ENCODE measurements at places on chromosomes 4 and X.
A peak's percentile ranks its signal among the peaks of the same experiment; 100 is the strongest.

DNA sequence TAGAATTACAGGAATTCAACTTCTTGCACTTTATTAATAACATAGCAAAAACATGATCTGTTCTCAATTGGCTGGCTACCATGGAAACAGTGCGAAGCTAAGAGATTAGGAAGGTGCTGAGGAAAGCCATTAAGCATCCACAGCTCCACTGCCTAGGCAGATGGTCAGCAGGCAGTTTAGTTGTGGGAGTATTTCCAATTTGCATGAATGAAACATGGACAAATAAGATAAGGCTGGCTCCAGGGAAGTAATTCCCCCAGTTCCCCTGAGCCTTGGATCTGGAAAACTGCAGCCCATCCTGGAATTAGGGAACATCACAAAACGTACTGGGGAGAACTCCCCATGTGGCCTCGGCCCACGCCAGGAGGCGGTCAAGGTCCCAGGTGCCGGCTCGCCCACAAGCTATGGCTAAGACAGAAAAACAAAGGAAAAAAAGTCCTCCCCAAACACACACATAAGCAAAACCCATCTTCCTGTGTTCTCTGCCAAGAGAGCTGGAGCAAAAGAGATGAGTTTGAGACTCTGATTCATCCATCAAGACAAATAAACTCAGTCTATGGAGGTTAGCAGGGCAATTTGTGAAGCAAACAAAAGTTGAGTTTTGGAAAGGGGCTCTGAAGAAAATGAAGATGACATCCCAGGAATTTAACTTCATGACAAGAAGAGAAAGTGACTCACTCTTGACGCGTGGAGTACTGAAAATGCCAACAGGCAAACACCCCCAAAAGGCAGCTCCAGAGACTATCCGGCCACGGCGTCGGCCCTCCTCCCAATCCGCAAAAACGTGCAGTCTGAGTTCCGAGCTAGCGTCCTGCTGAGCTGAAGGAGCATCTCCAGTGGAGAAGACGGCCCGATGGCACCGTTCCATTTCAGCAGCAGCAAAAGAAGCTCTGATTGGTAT lies 45.1 kb downstream of the IGFBP7 start:
- DNase-seq, result no peak

DNA sequence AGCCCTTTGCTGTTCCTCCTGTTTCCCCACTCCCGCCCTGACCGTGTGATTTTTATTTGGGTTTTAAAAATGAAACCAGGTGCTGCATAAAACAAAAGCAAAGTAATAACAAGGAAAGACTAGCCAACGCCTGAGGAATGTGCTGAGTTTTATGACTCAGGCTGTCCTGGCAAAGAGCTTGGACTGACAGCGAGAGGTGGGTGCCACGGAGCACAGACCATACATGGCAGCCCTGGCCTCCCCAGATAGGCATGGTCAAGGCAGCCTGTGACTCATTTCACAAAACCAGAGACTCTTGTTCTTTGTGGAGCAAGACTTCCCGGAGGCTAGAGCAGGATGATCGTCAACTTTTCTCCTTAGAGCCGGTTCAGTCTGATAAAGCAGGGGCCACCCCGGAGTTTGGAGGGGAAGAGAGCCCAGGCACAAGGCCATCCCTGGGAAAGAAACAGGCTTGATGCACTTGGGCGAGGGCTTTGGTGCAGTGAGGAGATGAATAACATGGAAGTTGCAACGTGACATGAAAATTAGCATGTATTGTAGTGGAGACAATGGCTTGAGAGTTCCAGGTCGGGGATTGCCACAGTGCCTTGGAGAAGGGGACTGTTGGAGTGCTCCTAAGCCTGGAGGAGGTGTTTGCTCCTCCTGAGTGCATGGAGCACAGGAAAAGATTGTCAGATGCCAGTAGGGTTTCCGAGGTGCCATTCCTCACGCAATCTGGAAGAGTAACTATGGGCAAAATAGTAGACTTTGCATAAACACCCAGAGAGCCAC lies 54.8 kb downstream of the C4orf51 start:
- no peak for DNase-seq

DNA sequence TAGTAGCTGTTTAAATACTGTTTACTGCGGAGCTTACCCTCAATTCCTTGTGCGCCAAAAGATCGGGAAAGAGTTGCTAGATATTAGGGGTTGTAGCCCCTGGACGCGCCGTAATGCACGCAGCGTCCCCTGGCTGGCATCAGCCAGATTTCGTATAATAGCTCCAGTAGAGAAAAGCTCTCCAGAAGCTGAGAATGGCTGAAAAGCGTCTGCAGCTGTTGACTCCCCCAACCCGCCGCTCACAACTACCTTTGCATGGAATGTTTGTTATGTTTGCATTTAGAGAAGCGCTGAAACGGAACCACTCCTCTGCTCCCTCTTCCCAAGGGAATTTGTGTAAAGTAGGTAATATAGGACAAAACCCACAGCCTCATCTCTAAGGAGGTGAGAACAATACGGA lies 3.7 kb downstream of the DOCK11 start:
- no peak for DNase-seq

- no peak for DNase-seq
These were observed 371.9 kb upstream of the NWD2 start for GRCh38 chr4:36872679-36873078.

GRCh38 chrX:153971450-153972367 lies at the start of gene HCFC1:
TSS of gene HCFC1 (minus strand) at chrX:153971818. CDS start at chrX:153970840, 978 bp downstream.
- peak; percentile 89 for DNase-seq

- peak; percentile 55 for DNase-seq
These were observed 48.6 kb upstream of the AP1S2 start for GRCh38 chrX:15903186-15903681.

DNA sequence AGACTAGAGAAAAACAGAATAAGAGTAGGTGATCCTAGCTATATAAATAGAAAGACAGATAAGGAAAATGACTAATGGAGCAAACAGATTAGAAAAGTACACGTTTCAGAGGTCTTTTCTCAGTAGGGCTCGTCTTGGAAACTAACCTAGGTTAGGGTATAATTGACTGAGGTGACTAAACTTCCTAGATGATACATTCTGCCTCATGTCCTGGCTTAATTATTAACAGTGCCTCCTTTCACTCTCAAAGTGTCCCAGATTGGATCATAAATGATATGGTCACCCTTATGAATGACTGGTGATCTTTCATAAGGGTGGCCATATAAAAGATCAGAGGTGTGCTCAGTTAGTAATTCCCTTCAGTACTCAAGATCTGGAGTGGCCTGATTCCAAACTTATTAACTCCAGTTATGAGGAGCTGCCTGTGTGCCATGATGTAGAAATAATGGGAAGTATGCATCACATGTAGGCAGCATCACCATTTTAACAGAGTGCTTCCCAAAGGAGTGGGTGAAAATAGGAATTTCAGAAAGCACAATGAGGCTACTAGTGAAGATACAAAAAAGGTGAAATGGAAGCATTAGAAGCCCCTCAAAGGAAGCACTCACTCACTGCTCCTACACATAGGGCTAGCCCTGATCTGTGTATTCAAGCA lies 14.7 kb upstream of the GRIA3 start:
- no peak for DNase-seq

DNA sequence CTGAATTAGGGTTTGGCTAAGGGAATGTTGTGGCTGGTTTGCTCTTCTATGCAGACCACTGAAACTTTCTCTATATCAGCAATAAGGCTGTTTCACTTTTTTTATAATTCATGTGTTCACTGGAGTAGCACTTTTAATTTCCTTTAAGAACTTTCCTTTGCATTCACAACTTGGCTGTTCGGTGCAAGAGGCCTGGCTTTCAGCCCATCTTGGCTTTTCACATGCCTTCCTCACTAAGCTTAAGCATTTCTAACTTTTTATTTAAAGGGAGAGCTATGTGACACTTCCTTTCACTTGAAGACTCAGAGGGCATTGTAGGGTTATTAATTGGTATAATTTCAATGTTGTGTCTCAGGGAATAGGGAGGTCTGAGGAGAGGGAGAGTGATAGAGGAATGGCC lies 142.3 kb downstream of the SHROOM4 start:
- no peak for DNase-seq

DNA sequence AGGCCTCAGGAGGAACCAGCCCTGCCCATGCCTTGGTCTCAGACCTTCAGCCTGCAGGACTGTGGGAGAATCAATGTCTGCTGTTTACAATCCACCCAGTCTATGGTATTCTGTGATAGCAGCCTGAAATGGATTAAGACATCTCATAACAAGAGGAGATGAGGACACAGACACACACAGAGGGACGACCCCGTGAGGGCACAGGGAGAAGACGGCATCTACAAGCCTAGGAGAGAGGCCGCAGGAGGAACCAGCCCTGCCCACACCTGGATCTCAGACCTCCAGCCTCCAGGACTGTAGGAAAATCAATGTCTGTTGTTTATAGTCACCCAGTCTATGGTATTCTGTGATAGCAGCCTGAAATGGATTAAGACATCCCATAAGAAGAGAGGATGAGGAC lies 3.3 kb downstream of the SLC25A6 start:
- no peak for DNase-seq

- DNase-seq, result no peak
These were observed 29.6 kb downstream of the SLC16A2 start for GRCh38 chrX:74450803-74451449.

GRCh38 chr4:141133999-141134995 lies 1.0 kb upstream of the RNF150 start:
- no peak for DNase-seq

DNA sequence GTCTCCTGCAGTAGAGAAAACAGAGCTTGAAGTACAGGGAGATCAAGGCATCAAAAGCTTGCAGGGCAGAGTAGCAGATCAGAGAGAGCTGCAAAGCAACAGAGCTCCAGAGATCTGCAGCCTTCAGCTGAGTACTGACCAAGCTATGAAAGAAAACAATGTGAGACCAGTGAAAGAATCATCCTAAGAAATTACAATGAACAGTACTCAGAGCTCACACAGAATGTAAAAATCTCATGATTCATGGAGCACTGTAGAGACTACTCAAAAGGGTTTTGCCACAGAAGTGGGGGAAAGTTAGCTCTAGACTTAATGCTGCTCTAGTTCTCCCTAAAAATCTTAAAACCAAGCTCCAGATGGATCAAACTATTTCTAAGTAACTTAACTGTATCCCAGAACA lies 80.0 kb upstream of the MAB21L2 start:
- no peak for DNase-seq

- no peak for DNase-seq
These were observed 337.0 kb upstream of the MAGEB16 start for GRCh38 chrX:35461164-35461563.

DNA sequence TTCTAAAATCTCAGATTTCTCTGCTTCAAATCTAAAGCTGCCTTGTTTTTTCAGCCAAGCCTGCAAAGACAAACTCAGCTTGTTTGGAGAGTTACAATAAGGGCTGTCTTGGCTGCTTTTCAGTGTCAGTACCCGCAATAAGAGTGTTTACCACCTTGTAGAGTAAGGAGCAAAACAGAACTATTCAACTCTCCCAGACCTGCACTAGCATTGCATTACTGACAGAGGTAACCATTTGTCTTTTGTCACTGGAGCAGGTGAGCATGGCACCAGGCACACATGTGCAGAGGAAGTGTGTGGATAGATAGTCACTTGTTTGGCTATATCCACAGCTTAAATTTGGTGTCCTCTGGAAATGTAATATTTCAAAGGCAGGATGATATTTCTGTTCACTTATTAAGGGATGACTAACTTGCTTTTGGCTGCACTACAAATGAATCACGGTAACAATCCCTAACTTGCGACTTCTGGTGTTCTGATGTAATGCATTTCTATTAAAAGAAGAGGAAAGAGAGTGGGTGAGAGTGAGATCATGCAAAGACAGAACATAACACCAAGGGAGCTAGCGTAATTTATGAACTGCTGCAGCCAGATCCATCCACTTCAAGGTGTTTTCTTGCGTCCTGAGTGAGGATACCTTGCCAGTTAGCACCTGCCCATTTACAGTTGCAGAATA lies 38.6 kb downstream of the PTCHD1 start:
- DNase-seq, result no peak

DNA sequence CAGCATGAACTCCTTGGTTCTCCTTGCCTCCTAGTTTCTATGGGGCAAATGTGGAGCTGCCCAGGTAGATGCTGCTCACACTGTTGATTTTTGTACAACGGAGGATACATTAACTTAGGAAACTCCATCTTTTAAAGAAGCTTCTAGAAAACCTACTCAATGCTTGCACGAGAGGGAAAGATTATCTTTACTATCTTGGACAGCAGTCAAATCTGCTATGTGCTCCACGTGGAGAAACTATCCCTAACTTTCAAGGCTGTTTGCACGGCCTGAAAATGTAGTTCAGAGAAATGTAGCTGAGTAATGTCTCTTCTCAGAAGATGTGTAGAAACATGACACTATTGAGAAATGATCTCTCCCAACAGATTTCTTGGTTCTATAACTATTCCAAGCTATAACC lies 1530.9 kb upstream of the PABPC4L start:
- no peak for DNase-seq

DNA sequence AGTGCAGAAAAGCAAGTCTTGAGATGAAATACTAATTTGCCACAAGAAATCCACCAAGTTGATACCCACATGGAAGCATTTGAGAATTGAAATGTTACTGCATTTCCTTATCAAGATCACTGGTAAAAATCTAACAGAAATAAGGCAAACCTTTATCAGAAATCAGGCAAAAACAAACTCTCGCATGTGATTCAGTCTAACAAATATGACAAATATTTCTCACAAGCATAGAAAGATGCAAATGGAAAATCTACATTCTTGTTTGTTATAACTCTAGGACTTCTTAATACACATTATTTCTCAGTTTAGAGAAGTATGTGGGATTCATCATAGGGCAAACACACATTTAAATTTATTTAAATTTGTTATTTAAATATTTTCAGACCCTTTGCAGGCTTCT lies 52.9 kb downstream of the TXK start:
- DNase-seq, result no peak

GRCh38 chr4:33381816-33382215 lies 2661.6 kb downstream of the PCDH7 start:
- no peak for DNase-seq

GRCh38 chr4:8770518-8771257 lies 101.0 kb downstream of the HMX1 start:
- no peak for DNase-seq

GRCh38 chr4:138960175-138960710 lies 55.3 kb upstream of the NOCT start:
- no peak for DNase-seq

DNA sequence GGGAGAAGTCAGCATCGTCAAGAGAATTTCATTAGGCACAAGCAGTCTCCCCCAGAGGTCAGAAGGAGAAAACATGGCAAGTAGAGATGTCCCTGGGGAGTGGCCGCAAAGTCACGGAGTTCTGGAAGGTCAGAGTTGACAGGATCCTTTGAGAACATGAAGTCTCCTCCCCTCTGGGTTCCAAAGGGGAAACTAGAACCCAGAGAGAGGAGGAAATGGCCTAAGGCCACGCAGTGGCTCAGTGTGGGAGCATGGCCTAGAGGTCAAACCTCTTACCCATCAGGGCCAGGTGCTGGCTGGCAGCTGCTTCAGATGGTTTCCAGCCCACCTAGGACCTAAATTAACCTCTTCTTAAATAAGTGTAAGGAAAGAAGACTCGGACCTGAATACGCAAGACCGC lies 884 bp downstream of the IDH3G start:
- DNase-seq, result no peak

DNA sequence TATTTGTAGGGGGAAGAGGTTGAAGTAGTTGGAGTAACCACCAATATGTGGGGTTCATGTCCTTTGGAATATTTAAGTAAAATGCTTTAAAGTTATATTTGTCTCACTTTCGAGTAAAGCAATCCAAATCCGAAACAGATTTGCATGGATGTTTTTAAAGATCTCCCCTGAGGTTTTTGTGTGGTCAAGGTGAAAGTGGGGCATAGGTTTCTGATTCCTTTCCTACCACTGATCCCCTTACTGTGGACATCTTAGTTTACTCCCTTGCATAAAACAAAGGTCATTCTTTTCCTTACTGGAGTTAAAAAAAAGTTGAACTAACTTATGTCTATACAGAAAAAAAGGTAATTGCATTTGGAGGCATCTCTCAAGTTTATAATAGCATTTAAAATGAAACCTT lies 71.9 kb upstream of the PHOX2B start:
- DNase-seq, result no peak

- no peak for DNase-seq
These were observed 1.9 kb downstream of the IRS4 start for GRCh38 chrX:108734426-108734825.
